Left colon (tissue), 2 donors: ENCODE measurements at places on chromosomes 7 and 10. TPM values are rescaled to one million over a fixed set of nuclear protein-coding genes. Genes with fewer than 3 reads are reported as not detected.
A peak's percentile ranks its signal among the peaks of the same experiment; 100 is the strongest.

GRCh38 chr10:79353000-79353406 is 5.7 kb downstream of the PPIF start:
- DNase-seq = no peak

- DNase-seq = no peak
Observed at GRCh38 chr10:25101461-25102146, 73.2 kb upstream of the GPR158 start.

GRCh38 chr7:117019786-117020590 is 66.7 kb downstream of the ST7 start:
- DNase-seq = peak; percentile 49

- no peak for DNase-seq
Observed at GRCh38 chr7:121061677-121062582, 73.4 kb downstream of the CPED1 start.

SHH gene
- 9.4 TPM for total RNA-seq
